ENCODE measurements at places on chromosomes 1 and 21.

DNA sequence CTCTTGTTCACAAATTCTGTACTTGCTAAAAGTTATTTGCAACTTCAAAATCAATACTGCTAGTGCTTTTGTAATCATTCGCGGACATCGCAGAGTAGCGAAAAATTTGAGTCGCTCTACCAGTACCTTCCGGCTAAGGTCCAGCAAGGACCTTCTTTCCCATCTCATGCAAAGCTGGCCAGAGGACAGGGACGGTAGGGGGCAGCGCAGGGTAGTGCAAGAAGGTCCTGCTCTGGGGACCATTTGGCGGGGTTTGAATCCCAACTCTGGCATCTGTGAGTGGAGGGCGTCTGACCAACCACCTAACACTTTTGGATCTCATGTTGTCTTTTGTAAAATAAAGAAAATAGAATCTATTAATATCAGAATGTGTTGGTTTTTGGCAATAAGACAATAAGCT, 258.3 kb downstream of the SPATA17 start:
- no peak for DNase-seq

GRCh38 chr21:19340954-19341353, 937.4 kb upstream of the TMPRSS15 start:
- no peak for DNase-seq

- no peak for DNase-seq
These were observed 112.5 kb downstream of the RERE start for GRCh38 chr1:8704866-8705506.

DNA sequence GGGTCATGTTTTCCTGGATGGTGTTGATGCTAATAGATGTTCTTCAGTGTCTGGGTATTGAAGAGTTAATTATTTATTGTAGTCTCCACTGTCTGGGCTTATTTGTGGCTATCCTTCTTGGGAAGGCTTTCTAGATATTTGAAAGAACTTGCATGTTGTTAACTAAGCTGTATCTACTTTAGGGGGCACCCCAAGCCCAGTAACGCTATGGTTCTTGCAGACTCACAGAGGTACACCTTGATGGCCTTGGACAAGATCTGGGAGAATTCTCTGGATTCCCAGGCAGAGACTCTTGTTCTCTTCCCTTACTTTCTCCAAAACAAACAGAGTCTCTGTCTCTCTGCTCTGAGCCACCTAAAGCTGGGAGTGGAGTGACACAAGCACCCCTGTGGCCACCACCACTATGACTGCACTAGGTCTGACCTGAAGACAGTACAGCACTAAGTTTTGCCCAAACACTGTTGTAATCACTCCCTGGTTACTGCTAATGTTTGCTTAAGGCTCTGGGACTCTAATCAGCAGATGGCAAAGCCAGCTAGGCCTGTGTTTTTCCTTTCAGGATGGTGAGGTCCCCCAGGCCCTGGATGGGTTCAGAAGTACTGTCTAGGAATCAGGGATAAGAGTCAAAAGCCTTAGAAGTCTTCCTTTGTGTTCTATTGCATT, 76.5 kb upstream of the C1orf21 start:
- no peak for DNase-seq

GRCh38 chr1:151583796-151584195, 28.1 kb upstream of the SNX27 start:
- DNase-seq = no peak

- no peak for DNase-seq
These were observed 31.5 kb upstream of the KCNK1 start for GRCh38 chr1:233582439-233582838.

DNA sequence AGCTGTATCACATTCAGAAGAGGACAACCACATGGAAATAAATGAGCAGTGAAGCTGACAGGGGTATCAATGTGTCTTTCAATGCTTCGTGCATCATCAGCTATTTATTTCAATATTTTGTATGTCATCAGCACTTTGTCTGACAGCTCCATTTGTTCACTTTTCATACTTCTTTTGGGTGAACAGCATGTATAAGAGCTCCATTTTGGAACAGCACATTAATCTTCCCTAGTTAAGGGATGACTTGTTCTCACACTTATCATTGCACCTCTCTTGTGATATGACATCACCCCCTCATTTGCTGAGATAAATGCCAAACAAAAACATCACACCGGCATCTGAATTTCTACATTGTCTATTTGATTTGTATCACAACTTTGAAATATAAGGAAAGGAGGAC, 190.6 kb upstream of the SAMSN1 start:
- no peak for DNase-seq

DNA sequence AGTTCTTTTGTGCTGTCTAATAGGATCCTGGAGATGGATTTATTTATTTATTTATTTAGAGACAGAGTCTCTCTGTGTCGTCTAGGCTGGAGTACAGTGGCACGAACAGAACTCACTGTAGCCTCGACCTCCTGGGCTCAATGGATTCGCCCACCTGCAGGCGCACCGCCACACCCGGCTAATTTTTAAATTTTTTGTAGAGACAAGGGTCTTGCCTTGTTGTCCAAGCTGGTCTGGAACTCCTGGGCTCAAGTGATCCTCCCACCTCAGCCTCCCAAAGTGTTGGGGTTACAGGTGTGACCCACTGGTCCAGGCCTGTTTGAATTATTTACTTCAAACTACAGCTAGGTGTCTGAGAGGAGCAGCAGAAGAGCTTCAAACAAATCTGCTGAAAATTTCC, 9.6 kb upstream of the SPEN start:
- no peak for DNase-seq

- DNase-seq = no peak
These were observed 205.7 kb upstream of the RRP15 start for GRCh38 chr1:218079347-218079746.

DNA sequence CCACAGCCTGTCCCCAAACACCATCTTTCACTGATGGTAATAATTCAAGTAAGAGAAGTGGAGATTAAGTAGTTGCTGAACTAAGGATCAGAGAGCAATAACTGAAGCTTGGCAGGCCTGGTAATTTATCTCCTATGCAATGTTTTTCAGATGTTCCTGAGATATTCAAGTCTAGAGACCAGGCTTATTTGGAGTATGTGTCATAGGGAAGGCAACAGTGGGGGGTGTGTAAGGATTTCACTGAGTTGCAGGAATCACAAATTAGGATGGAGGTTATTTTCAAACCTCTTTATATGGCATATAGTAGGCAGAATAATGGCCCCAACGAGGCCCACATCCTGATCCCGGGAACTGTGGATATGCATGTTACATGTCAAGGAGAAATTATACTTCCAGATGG, 171.7 kb downstream of the KCNJ6 start:
- no peak for DNase-seq
